Frontal cortex (tissue), 4 donors: ENCODE measurements at places on chromosomes 1 and 21. TPM values are rescaled to one million over a fixed set of nuclear protein-coding genes. Genes with fewer than 3 reads are reported as not detected.

The FAM151A gene
- total RNA-seq, result not detected

The LHX8 gene
- total RNA-seq, result 2.4 TPM

DNA sequence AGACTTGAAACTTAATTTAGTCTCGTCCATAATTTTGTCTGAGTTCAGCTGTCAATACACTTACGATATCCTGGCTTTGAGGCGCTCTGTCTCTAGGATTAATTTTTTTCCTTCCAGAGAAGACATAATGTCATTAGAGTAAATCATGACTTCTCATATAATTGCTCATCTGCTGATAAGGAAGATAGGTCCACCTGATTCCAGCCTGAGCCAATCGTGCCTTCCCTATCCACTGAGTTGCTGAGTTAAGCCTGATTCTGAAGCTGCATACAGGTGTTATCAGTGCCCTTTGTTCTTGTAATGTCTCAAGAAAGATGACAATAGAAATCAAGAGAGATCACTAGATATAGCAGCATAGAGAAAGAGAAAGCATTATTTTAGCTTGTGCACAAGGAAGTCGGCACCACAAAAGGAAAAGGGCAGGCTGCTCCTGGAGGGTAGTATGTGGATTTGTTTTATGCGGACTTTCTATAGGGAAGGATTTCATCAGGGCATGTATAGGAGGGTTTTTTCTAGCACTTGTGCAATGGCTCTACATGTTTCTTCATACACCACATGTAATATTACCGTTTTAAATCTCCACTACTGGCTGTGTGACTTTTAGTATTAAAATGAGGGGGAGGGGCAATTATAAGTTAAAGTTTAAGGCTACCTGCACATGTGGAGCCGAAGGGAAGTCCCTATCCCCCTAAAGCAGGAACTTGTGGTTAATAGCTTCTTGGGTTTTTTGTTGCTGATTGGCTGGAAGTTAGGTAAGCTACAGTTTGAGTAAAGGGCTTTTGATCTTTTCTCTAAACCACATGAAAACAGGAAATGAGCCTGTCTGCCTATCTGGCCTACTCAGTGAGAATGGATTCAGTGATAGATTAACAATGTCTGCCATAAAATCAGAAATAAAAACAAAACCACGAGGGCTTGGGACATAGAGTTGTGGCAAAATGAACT is 133.4 kb downstream of the PLPPR5 start:
- no peak for DNase-seq

GRCh38 chr1:232351335-232351734 is 278.6 kb downstream of the SIPA1L2 start:
- no peak for DNase-seq
